CD4-positive, alpha-beta memory T cell (primary cell): ENCODE measurements at places on chromosomes 12 and 14.

DNA sequence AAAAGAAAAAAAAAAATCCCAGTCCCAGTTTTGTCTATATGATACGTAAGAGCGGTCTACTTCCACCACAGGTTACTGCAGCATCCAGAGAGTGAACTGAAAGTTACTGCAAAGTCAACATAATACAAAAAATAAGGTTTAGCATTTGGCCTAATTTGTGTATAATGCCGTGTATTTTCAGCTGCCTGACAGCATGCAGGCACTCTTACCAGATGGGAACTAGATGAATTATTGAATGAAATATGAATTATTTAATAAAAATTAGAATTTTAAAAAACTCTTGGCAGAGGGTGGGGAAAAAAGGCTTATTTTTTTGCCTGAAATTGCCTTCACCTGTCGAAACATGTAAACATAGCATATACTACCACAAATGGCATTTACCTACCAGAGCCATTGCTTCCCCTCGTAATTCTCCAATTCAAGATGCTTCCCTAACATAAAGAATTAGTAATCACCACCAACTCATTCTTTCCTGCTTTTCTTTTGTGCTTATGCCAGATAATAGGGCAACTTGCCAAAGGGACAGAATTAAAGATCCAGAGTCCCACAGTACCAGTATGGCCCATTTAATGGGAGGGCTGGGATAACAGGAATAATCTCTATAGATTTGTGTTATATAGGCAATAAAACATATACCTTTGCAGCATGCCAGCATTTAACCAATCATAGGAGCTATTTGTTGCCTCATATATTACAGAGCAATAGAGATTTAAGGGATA, 31.1 kb downstream of the ATF7 start:
- DNase-seq: no peak

GRCh38 chr14:92655419-92656201, 92.8 kb downstream of the LGMN start:
- DNase-seq: no peak

- DNase-seq: no peak
Measured at GRCh38 chr14:69298131-69299071, 38.4 kb downstream of the GALNT16 start.

- DNase-seq: no peak
Measured at GRCh38 chr12:12529783-12530421, 32.8 kb downstream of the DUSP16 start.

DNA sequence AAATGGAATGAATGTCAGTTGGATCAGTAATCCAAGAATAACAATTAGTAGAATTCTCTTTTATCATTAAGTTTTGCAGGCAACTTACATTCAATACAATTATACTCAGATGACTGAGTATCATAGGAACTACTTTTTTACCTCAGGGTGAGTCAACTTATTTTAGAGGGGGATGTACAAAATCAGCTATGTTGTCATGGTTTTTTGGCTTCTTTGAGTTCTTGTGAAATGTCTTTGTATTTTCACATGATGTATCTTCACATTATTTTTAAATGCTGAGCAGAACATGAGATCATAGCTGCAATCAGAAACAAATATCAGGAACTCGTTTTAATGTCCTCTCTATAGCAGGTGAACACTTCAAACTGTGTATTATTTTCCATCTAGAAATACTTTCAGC, 65.3 kb upstream of the PTPRR start:
- DNase-seq: no peak

GRCh38 chr12:26825459-26826016, 7.5 kb downstream of the ITPR2 start:
- no peak for DNase-seq

DNA sequence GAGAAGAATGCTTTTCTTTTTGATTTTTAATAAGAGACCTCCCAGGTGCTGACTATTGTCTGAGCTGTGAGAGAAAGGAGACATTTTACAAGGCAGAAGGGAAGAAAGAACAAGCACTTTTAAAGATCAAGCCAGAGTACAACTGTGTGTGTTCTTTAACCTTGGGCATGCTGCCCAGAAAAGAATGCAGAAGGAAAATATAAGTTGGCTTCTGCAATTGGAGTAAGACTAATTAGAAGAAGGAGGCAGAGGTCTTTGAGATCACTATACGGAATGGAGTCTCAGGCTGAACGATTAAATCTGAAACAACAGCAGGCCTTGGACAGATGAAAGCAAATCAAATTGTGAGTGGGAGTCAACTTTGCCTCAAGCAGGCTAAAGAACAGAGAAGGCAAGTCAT, 230.5 kb downstream of the ATP23 start:
- no peak for DNase-seq

GRCh38 chr12:106248312-106248845, 559 bp upstream of the CKAP4 start:
- DNase-seq: no peak

GRCh38 chr12:77916276-77916675, 85.6 kb downstream of the NAV3 start:
- DNase-seq: no peak

DNA sequence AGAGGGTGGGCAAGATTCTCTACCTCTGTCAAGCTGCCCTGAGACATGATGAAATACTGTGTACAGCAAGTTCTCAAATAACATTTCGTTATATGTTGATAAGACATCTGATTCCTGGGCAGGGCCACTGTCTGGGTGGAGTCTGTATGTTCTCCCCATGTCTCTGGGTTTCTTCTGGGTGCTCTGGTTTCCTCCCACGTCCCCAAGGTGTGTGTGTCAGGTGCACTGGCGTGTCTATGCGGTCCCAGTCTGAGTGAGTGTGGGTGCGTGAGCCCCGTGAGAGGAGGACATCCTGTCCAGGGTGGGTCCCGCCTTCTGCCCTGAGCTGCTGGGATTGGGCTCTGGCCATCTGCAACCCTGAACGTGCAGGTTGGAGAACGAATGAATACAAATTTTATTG, 29.6 kb downstream of the KCTD10 start:
- no peak for DNase-seq

GRCh38 chr14:70094631-70095030, 94.1 kb downstream of the SLC8A3 start:
- no peak for DNase-seq

DNA sequence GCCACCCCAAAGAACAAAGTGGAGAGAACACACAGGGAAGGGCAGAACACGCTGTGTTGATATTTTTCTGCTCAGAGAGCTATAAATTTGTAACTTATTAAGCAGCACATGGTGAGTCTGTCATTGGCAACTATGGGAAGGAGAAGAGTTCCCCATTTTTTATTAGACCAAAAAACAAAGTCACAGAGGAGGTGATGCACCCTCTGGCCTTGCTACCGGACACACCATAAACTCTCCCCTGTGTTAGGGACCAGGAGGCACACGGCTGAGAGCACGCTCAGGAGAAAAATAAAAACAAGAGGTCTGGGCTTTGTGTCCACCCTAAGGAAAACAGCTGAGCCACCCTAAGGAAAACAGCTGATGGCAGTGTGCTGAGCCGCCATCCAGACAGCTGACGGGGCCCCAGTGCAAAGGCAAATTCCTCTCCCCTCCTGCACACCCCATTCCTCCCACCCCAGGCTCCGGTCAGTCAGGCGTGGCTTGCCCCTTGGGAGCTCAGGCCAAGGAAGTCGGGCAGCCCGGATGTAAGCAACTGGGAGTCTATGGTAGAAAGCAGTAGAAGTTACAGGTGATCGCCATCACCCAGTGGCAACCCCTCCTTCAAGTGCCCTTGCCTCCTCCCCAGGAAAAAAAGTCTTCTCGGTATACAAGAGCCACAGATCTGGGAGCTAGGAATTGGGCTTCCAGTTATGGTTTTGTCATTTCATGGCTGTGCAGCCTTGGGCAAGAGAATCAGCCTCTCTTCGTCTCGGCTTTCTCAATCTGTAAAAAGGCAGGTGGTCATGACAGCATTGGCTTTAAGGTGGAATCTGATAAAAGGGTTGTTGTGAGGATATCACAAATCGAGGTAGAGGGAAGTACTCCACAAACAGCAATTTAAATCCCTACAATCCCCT, 2.4 kb downstream of the PXN start:
- DNase-seq: no peak

DNA sequence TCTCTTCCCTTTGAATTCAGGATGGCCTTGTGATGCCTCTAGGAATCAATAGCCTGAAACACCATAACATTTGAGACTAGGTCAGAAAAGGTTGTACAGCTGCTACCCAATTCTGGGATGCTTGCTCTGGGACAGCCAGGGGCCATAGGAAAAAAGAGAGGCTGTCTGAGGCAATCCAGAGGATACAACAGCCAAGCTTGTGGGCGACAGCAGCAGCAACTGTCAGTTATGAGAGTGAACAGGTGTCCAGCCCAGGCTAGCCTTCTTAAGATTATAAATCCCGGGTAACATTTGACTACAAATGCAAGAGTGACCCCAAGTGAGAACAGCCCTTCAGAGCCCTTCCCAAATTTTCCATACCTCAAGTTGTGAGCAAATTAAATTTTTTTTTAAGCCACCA, 11.1 kb downstream of the DCN start:
- DNase-seq: no peak
